ENCODE measurements at places on chromosomes 6 and 20.

- no peak for DNase-seq
Measured at GRCh38 chr6:153449279-153449678, 318.2 kb upstream of the RGS17 start.

DNA sequence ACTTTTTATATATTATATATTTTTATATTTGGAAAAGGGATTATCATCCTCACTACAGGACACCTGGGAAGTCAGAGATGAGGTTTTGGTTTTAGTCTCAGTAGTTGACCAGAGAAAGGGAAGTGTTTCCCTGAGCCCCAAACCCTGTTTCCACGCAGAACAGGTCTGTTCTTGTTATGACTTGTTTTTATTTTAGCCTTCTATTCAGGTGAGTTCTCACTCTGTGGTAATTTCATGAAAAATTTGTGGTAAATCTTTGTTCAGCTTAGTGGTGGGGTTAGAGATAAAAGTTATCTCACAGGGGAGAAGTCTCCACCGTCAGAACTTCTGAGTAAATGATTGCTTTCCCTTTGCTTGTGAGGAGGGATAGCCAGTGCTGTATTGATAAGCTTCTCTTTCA is 224.9 kb downstream of the FARS2 start:
- no peak for DNase-seq

- DNase-seq, result no peak
Measured at GRCh38 chr20:32641464-32641863, 32.3 kb downstream of the C20orf203 start.

- DNase-seq, result no peak
Measured at GRCh38 chr20:24651171-24651975, 181.9 kb downstream of the SYNDIG1 start.

GRCh38 chr20:60222497-60222896 is 264.3 kb downstream of the CDH26 start:
- DNase-seq, result no peak

GRCh38 chr6:110664933-110665332 is 150.3 kb downstream of the CDK19 start:
- no peak for DNase-seq

GRCh38 chr6:42692137-42692911 is 30.1 kb downstream of the PRPH2 start:
- no peak for DNase-seq

DNA sequence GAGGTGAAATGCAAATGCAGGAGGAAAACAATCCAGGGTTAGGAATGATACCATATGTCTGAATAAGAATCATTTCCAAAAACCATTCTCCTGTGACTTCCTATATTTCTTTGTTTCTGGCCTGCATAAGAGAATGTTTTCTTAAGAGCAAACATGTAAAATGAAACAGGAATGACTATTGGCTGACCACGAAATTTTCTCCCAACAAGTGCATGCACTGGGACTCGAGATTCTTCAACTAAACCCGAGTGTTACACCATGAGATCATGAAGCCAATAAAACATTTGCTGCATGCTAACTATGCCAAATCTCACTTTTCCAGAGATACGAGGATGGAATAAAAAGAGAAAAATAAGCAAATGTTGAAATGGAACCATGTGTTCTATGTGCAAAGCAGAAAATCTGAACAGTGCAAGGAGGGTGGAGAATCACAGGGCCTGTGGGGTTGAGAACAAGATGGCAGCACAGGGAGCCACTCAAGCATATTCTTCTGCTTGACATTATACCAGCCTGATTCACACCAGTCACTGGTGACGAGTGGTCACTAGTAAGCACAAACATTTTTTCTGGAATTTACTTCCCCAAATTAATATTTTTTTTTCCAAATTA is 212.2 kb upstream of the FOXA2 start:
- DNase-seq, result no peak

DNA sequence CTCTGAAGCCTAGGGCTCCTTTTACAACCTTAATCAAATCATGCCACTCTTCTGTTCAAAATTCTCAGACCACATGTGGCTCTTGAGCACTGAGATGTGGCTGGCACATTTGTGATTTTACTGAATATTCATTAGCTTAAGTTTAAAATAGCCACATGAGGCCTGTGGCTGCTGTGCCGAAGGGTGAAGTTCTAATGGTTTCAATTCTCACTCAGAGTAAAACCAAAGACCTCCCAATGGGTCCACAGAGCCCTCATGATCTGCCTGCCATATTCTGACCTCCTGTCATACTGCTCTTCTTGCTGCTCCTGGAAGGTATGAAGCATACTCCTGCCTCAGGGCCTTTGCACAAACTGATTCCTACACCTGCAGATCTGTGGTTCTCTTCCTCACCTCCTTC is 7.8 kb upstream of the CST3 start:
- no peak for DNase-seq

DNA sequence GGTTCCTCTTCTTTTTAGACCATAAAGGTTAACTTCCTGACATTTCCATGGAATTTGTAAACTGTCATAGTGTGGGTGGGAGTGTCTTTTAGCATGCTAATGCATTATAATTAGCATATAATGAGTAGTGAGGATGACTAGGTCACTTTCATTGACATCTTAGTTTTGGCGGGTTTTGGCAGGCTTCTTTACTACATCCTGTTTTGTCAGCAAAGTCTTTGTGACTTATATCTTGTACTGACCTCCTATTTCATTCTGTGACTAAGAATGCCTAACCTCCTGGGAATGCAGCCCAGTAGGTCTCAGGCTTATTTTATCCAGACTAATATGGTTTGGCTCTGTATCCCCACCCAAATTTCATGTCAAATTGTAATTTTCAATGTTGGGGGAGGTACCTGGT is 149.6 kb upstream of the SYNCRIP start:
- DNase-seq, result no peak

- no peak for DNase-seq
Measured at GRCh38 chr20:5080384-5080877, 39.3 kb downstream of the PCNA start.

- DNase-seq, result no peak
Measured at GRCh38 chr6:139545206-139546105, 171.0 kb upstream of the CITED2 start.

- DNase-seq, result peak; percentile 51
Measured at GRCh38 chr6:159692303-159693127, 526 bp downstream of the SOD2 start.

DNA sequence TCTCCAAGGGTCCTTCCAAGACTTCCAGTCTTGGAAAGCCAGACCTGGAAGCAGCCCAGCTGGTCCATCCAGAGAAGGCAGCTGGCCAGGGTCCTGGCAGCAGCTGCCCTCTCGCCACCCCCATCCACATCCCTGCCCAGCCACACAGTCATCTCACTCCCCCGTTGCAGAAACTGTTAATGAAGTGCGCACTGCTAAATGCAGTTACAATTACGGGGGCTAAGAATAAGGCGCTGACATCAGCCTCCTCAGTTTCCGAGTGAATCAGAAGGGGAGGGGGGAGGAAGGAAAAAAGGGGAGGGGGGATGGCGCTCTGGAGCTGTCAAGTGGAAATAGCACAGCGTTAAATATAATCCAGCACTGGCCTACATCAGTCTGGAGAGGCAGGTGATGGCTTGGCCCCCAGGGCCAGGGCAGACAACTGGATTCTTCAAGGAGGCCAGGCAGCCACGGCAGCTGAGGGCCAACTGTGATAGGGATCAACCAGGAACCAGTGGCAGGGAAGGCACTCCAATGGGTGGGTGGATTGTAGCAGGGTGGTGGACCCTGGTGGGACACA is 6.9 kb downstream of the RIMS4 start:
- DNase-seq, result no peak

DNA sequence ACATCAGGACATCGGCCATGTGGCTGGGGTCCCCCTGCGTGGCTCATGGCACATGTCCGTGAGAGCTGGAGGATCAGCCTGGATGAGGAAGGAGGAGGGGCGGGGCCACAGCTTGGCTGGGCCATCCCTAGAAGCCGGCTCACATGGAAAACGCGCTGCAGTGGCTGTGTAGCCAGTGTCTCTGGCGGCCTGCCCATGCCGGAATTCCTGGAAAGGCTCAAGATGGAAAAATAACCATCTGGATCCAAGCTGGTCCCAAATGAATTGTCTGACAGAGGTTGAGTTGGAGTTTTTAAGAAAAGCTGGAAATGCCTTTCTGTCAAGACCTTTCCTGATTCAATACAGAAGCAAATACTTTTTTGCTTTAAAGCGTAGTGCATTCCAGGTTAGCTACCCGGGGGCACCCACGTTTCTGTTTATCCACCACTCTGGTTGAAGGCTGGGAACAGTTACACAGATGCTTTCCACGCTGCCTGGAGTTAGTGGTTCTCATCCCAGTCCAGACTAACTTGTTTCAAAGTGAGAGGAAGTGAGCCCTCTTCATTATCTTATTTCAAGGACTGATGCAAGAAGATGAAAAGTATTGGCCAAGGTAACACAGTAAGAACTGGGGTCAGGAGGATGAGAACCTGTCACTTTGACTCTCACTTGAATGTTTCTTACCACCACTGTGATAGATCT is 99.0 kb downstream of the GMPR start:
- DNase-seq, result no peak

GRCh38 chr6:21262504-21262903 is 331.0 kb upstream of the SOX4 start:
- DNase-seq, result no peak

DNA sequence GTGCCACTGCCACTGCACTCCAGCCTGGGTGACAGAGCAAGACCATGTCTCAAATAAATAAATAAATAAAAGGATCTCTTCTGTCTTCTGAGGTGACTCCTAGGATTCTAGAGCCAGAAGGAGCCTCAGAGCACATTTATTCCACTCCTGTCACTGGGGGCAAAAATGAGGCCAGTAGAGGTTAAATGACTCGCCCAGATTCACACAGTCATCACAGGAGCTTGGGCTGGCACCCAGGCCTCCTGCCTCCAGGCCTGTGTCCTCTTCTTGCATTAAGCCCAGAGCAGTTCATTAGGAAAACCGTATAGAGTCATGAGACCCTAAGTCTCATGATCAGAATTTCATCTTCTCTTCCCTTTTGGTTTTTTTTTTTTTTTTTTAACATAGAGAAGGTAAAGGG is 243.3 kb downstream of the NRN1 start:
- DNase-seq, result no peak

GRCh38 chr6:64334636-64335035 is 699.0 kb downstream of the PHF3 start:
- DNase-seq, result no peak

GRCh38 chr6:161963181-161963580 is 689.3 kb upstream of the AGPAT4 start:
- no peak for DNase-seq

- DNase-seq, result no peak
Measured at GRCh38 chr6:139282684-139283083, 9.1 kb downstream of the TXLNB start.

DNA sequence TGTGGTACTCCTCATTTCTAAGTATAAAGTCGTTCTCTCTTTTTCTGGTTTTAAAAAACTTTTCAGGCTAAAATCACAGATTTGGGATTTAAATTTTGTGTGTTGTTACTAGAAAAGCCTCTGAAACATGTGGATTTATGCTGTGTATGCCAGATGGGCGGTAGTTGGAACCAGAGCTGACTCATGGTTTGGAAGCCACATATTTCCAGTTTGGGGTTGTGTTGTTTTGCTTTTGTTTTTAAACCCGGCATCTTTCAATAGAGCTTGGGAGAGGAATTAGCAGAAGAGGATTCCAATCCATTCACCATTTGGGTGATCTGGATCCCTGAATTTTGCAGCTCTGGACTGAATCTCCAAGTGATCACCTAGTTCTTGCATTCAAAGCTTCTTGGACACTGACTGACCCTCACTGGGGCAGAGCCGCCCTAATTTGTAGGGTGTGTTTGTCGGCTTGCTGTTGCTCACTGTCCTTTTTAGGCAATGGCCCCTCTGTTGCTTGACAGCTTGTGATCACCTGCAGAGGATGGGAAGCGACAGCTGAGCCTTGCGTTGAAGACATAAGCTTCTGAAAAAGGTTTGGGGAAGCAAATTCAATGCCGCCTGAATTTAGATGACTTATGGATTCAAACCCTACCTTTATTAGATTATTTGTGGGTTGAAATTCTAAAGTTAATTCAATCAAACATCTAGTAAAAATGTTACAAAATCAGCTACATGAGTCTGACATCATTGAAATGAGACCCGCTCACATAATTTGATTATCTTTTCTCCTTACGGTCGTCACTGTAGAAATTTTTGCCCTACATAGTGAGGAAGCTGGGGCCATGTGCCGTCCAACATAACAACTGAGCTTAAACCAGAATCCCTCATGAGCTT is 79.9 kb upstream of the CD83 start:
- DNase-seq, result no peak

DNA sequence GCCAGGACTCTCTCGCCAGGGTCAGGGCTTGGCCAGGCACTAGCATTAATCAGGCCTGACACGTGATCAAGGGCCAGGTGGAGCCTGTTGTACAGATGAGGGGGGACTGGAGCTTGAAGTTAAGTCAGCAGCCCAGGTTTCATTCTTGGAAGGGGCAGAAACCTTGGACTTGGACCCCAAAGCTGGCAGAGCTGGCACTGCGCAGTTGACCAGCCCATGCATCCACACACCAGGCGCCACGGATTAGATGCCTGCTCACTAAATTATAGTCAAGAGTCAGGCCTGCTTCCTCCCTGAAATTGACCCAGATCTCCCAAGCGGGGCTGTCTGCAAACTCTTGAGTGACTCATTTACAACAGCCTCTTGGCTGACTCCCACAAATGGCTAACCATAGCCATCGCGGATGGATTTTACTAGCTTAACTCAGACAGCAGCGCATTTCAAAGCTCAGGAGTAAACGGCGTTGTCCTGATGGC is 4.1 kb upstream of the TAF4 start:
- no peak for DNase-seq

DNA sequence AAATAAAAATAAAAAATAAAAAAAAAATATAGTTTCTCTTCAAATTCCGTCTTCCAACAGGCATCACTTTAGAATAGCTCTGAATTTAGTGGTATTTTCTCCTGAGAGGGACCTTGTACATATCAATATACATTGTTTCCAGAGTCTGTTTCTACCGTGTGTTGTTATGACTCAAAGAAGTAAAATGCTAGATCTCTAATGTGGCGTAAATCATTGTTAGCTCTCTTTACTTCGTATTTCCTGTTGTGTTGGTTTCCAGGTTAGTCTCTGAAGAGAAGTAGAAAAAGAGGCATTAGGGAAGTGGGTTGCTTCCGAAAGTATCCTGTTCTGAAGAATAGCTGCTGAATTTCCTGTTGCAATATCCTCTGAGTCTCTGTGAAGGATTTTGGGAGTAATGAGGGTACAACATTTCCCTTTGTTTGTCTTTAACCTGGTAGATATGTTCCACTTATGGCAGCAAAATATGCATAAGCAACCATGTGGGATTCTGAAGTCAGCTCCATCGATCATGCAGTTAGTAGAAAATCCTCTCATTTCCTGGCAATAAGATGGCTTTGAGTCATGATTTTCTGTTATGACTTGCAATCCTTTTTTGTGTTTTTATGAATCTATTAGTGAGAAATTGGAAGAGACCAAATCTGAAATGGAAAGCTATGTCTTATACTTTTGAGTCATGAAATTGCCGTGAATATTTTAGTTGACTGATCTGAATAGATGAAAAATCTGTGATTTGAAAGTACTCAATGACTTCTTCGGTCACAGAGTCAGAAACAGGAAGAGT is 42.0 kb upstream of the MCHR2 start:
- no peak for DNase-seq

GRCh38 chr6:130937942-130938604 is 110.9 kb downstream of the SMLR1 start:
- no peak for DNase-seq

GRCh38 chr6:143711714-143712113 is 33.9 kb downstream of the PHACTR2 start:
- DNase-seq, result no peak

Data from CD4-positive, alpha-beta T cell treated with Interleukin-15 for 4 hours (primary cell).